ENCODE measurements at places on chromosomes 3 and 15.

- no peak for DNase-seq
These were observed 15.8 kb downstream of the TCF12 start for GRCh38 chr15:56934269-56934668.

- no peak for DNase-seq
These were observed 21.0 kb downstream of the ALDH1A2 start for GRCh38 chr15:58044551-58044950.

GRCh38 chr3:170421111-170421641, 2.5 kb downstream of the CLDN11 start:
- no peak for DNase-seq

GRCh38 chr3:15585111-15585845, 16.1 kb downstream of the HACL1 start:
- no peak for DNase-seq

GRCh38 chr15:65862682-65863081, 6.6 kb upstream of the RAB11A start:
- DNase-seq, result peak; percentile 68

- DNase-seq, result no peak
These were observed 324.0 kb downstream of the UACA start for GRCh38 chr15:70439304-70439877.

- no peak for DNase-seq
These were observed 34.0 kb upstream of the CCDC174 start for GRCh38 chr3:14617508-14618023.

- no peak for DNase-seq
These were observed 242.0 kb downstream of the TUSC7 start for GRCh38 chr3:116951610-116952009.

- no peak for DNase-seq
These were observed 336.1 kb upstream of the NR2F2 start for GRCh38 chr15:95994418-95994817.

DNA sequence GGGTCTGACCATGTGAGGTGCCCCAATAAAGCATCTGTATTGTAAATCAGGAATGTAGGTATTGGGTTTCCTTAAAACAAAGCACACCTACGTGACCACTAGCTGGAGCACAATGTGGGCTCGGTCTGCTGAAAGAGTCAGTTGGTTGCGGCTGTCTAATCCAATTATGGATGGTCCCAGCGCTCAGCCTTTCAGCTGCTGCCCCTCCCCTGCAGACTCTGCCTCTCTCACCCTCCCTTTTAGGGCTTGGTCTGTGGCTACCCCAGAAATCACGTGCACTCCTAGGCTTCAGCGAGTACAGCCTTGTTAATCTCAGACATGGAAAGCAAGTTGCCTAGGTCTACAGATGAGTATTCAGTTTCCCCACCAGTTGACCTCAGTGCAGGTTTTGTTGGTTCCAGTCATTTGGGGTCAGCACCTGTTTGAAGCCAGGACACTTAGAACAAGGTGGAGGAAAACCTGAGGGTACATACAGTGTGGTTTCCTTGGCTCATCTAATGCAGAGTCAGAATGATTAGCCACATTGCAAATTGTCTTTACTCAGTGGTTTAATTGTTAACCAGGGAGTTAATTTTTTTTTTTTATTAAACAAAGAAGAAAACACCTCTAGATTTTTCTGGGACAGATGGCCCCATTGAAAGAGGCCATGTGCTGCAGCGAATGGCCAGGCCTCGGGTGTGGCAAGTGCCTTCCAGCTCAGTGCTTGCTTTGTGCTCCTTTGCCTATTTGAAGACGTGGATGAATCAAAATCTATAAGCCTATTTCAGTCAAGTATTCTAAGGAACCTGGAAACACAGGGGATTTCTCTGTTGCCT, 137.7 kb downstream of the IGF1R start:
- DNase-seq, result no peak

All from stimulated activated CD4-positive, alpha-beta T cell treated with anti-CD3 and anti-CD28 coated beads, Interleukin-15, amount 100 ng/mL, for 48 hours (primary cell).